ENCODE measurements at places on chromosomes 2 and 18. TPM values are rescaled to one million over a fixed set of nuclear protein-coding genes. Genes with fewer than 3 reads are reported as not detected.
A peak's percentile ranks its signal among the peaks of the same experiment; 100 is the strongest.

- peak; percentile 39 for DNase-seq
Observed at GRCh38 chr2:157874997-157875640, 1.0 kb downstream of the ACVR1 start.

Gene LRATD1
- 22.0 TPM for polyA plus RNA-seq

Gene SPHKAP
- 1.9 TPM for polyA plus RNA-seq

GRCh38 chr2:120708944-120709607 lies 26.6 kb upstream of the GLI2 start:
- DNase-seq = no peak

Gene PROC
- 8.1 TPM for polyA plus RNA-seq

DNA sequence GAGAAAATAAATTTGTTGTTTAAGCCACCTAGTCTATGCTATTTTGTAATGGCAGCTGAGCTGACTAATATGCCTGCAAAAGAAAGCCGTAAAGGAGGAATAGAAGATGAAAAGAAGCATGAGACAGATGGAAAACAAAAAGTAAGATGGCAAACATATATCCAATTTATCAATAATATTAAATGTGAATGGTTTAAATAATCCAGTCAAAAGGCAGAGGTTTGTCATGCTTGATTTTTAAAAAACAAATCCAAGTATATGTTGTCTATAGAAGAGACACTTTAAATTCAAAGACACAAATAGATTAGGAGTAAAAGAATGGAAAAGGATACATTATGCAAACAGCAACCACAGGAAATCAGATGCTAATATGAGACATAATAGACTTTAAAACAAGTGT lies 35.4 kb upstream of the EMILIN2 start:
- no peak for DNase-seq

- DNase-seq = peak; percentile 18
Observed at GRCh38 chr2:172086241-172087206, 1.2 kb downstream of the DLX1 start.

DNA sequence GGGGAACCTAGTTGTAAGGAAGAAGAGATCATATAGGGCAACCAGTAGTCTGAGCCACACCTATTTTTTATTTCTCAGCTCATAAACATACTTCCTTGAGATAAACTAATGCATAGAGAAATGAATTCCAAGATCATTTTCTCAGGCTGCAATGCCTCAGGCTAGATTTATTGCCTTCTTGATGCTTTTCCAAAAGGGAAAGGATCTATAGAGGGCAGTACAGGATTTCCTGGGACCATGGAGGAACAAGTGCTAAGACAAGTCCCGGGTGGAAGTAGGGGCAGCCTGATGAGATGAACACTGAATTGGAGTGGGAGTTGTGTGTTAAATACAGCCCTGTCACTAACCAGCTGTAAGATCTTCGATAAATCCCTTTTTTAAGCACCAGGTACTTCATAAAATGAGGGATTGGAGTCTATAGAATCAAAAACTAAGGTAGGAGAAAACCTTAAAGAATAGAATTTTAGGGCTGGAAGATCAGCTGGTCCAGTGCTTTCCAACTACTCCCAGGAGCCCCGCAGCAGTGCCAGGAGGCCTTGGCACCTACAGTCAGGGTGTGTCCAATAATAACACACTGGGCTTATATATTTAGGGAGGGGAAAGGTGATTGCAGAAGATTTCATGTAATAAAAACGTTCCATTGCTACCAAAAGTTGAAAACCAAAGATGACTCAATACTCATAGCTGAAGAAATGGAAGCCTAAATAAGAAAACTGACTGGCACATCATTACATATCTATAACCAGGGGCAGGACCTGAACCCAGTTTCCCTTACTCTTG lies 58.1 kb downstream of the SERTAD2 start:
- DNase-seq = no peak

GRCh38 chr2:207483066-207483465 lies 46.7 kb upstream of the CREB1 start:
- DNase-seq = no peak

GRCh38 chr2:211159972-211160371 lies 603.6 kb downstream of the CPS1 start:
- DNase-seq = no peak

Gene POTEJ
- polyA plus RNA-seq = not detected

All from left renal cortex interstitium (tissue), 4 donors.